ENCODE measurements at places on chromosomes 13 and 19.

- no peak for DNase-seq
Measured at GRCh38 chr19:13033244-13033643, 38.0 kb downstream of the NFIX start.

DNA sequence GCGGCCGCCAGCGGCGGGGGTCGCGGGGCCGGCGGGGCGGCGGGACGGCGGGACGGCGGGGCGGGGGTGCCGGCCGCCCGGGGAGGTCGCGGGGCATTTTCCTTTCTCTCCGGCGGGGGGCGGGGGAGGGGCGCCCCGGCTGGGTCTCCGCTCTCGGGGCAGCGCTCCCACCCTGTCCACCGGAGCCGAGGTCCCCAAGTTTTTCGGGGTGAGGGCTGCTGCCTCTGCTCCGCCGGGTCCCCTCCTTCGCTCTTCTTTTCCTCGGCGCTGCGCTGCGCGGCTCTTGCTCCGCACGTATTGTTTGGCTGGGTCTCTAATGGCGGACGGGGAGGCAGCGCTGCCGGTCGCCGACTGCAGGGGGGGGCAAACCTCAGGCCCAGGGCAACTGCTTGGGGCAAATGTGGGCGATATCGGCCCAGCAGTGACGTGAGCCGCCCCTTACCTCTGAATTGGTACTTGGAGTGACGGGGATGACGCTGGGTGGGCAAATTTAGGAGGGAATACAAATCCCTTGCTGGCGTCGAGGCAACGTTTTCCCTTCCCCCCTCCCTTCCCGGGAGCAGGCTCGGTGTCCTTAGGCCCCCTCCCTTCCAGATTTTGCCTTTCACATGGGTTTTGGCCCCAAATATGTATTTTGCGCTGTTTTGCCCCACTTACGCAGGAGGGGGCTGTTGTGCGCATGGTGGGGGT, 759 bp downstream of the ZMYM2 start:
- peak; percentile 56 for DNase-seq

- DNase-seq, result no peak
Measured at GRCh38 chr13:77053192-77053591, 26.2 kb upstream of the FBXL3 start.

- peak; percentile 62 for DNase-seq
Measured at GRCh38 chr19:2636897-2637683, 65.4 kb downstream of the GNG7 start.

DNA sequence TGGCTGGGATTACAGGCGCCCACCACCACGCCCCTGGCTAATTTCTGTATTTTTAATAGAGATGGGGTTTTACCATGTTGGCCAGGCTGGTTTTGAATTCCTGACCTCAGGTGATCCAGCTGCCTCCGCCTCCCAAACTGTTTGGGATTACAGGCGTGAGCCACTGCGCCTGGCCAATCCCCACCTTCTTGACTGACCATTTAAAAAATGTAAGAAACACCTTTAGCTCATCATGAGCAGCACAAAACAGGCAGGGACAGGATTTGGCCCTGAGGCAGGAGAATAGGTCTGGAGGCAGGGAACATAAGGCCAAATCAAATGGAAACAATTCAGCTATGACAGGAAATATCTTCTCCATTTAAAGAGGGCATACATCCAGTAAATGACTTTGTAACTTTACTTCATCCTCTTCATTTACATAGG, 1.4 kb upstream of the MPV17L2 start:
- no peak for DNase-seq

GRCh38 chr19:47035127-47036096, 13.0 kb downstream of the TMEM160 start:
- DNase-seq, result peak; percentile 91

DNA sequence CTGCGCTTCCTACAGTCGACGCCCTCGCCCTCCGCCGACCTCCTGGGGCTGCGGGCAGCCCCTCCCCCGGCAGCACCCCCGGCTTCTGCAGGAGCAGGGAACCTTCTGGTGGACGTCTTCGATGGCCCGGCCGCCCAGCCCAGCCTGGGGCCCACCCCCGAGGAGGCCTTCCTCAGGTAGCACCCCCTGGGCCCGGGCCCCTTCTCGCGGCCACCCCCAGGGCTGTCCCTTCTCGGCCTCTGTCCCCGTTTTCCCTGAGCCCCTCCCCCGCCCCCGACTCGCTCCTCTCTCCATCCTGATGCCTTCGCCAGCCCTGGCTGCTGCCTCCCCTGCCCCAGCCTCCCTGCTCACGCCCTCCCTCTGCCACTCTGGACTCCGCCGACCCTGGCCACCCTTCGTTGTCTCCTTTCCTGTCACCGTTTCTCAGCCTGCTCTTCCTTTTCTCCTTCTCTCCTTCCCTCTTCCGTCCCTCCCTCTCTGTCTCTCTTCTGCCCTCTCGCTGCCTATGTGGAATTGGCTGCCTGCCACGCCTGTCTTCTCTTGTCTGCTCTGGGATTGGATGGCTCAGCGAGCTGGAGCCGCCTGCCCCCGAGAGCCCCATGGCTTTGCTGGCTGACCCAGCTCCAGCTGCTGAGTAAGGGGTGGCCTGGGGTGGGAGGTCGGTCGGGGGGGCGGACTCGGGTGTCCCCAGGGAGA, 11.0 kb downstream of the FUZ start:
- no peak for DNase-seq

DNA sequence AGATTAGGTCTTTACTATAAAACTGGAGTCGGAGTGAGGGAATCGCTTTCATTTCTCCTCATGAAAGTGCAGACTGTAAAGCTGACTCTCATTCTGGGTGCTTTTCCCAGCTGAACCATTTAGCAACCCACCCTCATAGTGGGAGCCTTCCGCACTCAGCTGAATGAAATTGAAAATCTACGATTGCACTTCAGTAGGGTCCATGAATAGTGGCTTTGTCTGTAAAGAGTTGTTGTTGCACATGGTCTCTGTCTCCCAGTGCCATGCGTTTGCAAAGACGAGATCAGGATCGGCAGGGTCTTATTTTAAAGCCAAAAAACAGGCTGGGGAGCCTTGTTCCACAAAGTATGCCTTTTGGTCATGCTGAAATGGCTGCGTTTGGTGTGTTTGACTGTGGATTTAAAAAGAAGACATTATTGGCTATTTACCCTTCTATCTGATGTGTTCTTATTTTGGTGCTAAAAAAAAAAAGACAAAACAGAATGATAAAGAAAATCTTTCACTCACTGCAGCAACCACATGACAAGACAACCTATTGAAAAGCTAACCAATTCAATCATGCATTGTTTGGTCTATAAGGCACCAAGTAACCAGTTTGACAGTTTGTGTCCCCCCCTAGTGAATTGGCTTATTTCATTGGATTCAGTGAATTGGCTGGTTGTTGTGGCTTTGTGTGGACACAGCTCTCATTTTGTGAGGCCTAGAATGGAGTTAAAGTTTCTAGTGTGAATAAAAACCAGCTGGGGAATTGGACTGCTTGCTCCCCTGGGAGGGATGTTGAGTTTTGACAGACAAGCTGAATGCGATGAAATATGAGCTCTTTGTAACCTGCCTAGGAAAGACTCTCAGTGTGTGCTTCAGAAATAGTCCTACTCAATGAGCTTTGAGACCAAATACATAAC, 65.6 kb downstream of the ARHGAP35 start:
- no peak for DNase-seq

DNA sequence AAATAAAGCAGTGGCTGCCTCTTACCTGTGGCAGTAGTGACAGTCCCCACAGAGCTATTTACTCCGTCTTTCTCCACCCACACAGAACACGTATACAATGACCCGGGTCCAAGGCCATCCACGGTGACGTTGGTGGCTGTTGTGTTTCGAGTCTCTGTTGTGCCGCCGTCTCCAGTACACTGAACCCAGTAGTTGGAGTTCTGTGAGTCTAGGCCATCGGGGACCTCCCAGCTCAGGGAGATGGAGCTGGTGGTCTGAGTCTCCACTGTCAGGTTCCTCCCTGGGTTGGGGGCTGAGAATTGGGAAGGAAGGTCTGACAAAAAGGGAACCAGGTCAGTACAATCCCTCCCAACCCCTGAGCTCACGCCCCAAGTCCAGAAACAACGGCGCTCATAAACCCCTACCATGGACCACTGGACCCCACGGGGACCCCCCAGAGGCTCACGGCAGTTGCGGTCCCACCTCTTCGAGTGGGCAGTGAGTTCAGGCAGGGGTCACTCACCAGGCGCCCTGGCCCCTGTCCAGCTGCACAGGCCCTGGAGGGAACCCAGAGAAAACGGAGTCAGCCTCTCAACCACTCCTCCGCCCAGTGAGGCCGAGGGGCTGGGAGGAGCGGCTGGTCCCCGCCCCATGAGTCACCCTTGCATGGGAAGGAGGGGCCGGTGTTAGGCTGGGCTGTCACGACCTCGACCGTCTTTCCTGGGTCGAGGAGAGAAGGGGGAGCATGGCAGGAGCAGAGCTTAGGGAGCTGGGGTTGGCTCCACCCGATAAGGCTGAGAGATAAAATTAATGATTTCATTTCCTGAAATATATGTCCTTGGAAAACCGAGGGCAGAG, 2.4 kb downstream of the PTPRH start:
- no peak for DNase-seq

DNA sequence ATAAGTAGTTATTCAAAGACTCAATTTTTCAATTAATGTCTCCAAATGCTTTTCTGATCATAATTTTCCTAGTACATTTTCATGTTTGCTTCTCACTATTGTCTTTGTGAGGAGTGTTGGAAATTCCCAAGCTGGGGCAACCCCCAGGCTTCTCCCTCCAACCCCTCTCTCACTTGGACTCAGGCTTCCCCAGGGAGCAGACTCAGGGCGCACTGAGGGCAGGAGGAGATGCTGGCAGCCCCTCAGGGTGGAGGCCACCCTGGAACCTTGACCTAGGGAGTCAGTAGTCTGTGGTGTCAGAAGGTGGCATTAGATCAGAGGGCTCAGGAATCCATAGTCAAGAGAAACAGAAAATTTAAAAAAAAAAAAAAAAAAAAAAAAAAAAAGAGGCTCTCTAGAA, 86.5 kb upstream of the IRS2 start:
- no peak for DNase-seq

GRCh38 chr13:113364901-113365582, 1.1 kb upstream of the GRTP1 start:
- no peak for DNase-seq

DNA sequence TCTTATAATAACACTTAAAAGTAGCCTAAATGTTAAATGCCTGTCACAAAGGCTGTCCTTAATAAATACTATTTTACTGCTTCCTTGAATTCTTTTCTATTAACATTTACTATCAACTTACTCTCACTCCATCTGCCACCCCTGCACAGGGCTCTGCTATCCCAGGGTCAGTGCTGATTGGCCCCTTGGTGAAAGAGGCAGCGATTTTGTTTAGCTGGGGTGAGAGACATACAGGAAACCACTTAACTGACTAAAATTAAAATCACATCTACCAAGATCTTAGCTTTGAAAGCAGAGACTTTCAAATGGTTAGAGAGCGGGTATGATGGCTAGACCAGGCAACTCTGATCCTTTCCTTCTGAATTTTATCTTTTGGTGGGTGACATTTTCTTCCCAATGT, 149.9 kb upstream of the HTR2A start:
- DNase-seq, result no peak

- peak; percentile 36 for DNase-seq
Measured at GRCh38 chr13:27375686-27376326, 48.6 kb upstream of the GTF3A start.

GRCh38 chr19:39138221-39139211, 12.9 kb downstream of the PAK4 start:
- DNase-seq, result no peak

- DNase-seq, result no peak
Measured at GRCh38 chr19:36508325-36508724, 19.0 kb upstream of the ZNF566 start.

GRCh38 chr19:38234615-38235014, 10.6 kb upstream of the DPF1 start:
- no peak for DNase-seq

DNA sequence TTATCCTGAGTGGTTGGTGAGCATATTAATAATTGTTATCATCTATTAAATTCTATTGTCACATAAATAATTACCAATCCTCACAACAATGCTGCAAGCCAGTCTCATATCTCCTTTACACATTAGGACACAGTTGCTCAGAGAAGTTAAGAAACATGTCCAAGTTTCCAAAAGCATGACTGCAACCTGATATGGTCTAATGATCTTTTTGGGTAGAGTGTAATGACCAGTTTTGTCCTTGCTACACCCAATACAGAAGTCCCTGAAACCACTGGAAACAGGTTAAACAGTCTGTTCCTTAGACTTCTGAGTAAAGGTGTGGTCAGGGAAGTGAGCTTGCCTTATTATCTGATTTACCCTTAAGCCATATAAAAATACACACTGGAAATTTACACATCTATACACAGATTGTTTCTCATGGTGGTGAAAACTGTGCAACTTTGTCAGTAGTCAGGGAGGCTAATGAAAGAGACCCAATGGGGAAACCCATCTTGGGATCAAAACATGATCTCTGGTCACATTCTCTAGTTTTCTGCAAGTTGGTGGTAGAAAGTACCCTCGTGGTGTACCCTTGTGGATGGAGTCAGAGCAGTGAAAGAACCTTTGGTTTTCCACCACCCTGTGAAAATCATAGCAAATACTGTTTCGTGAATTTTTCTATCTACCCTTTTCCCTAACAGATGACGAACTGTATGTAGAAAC, 146.0 kb upstream of the KLF12 start:
- DNase-seq, result no peak

DNA sequence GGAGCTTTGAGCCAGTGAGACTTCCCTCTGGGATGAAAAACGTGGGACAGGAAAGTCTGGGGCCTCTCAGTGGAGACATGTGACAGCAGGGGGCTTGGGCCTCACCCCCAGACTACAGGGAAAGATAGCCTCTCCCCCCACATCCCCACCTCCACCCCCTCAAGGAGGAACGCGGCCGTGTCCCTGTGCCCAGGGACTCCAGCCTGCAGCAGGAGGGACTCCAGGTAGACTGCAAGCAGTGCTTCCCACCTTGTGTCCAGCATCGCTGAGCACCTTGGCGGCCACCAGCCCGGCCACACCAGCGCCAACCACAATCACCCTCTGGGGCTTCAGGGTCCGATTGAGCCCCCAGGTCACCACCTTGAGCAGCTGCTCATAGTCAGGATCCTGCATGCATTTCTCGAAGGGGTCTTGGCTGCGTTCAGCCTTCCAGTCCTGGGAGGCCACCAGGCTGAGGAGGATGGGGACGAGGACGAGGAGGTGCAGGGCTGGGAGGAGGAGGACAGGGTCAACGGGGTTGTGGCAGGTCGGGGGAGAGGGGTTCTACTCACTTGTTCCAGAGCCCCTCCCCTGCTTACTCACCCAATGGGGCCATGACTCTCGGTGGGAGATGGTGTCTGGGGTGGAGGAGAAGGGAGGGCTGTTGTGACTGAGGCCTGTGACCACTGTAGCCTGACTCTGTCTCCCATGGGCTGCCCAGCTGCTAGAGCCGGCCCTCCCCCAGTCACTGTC, 955 bp downstream of the IL4I1 start:
- no peak for DNase-seq

All from T-helper 2 cell (primary cell).